ENCODE measurements at places on chromosomes 6 and 20.

GRCh38 chr6:34095741-34096140, 50.1 kb downstream of the GRM4 start:
- no peak for DNase-seq

DNA sequence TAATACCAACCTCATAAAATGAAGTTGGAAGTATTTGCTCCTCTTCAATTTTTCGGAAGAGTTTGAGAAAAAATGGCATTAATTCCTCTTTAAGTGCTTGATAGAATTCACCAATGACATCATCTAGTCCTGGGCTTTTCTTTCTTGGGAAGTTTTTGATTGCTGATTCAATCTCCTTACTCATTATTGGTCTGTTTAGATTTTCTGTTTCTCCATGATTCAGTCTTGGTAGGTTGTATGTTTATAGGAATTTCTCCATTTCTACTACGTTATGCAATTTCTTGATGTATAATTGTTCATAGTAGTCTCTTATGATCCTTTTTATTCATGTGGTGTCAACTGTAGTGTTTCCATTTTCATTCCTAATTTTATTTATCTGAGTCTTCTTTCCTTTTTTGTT, 176.9 kb upstream of the PRND start:
- no peak for DNase-seq

DNA sequence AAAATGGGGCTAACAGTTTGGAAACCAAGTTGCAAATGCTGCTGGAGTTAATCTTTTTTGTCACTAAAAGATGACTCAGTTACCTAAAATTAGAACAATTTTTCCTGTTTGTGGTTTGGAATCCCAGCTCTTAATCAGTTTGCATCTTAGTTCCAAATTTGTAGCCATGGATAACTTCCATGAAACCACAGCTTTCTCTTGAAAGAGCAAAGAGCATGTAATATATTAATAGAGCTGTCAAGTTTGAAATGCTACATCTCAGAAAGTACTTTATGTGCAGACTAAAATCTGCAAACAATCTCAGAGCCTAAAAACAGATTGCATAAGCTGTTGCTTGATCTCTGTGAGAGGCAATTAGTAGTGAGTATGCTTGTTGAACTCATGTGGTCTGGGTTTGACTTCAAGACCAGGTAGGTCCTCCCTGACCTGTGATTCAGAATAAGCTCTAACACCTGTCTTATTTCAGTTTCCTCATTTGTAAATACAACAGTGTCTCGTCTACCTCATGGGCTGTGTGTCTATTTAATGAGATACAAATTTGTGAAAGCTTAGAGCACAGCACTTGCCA, 23.5 kb downstream of the DHX35 start:
- DNase-seq: no peak

GRCh38 chr6:13338038-13338437, 9.7 kb upstream of the TBC1D7 start:
- DNase-seq: no peak

DNA sequence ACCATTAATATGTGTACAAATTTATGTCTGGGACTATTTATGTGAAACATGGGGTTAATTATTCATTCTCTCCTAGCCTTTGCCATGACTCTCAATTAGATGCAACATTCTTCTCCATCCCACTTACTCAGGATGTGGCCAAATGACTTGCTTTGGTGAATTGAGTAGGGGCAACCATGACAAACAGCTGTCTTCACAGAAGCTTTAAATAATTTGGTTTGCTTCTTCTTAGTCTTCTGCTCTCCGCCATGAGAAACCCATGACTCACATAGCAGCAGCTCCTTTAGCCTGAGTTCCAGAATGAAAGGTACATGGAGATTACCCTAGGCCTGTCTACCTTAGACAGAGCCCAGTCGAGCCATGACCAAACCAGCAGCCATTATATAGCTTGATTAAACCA, 74.7 kb downstream of the FRK start:
- no peak for DNase-seq

GRCh38 chr20:32582659-32583580, 2.2 kb downstream of the NOL4L start:
- peak; percentile 66 for DNase-seq

DNA sequence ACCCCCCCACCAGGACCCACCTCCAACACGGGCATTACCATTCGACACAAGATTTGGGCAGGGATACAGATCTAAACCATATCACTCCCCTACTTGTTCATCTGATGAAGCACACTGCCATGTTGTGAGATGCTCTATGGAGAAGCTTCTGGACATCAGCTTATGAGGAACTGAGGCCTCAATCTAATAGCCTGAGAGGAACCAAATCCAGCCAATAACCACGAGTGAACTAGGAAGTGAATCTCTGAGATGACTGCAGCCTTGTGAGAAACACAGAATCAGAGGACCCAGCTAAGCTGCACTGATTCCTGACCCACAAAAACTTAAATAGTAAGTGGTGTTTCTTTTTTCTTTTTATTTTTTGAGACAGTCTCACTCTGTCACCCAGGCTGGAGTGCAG, 21.6 kb upstream of the ZBTB2 start:
- no peak for DNase-seq

Data from activated CD8-positive, alpha-beta memory T cell treated with anti-CD3 and anti-CD28 coated beads, Interleukin-2, amount 50 U/mL, for 48 hours (primary cell).